ENCODE measurements at places on chromosomes 2 and 18. TPM values are rescaled to one million over a fixed set of nuclear protein-coding genes. Genes with fewer than 3 reads are reported as not detected.

Gene AGXT
- not detected for total RNA-seq

Gene ALPG
- total RNA-seq: not detected

Gene IGFBP5
- 206 TPM for total RNA-seq

Gene SCYGR5
- not detected for total RNA-seq

Gene CXCR4
- not detected for total RNA-seq

Gene UGT1A4
- not detected for total RNA-seq

Gene DLGAP1
- total RNA-seq: under 0.01 TPM

Gene VIL1
- total RNA-seq: under 0.01 TPM

Gene C2orf74
- total RNA-seq: 6.8 TPM

Gene DUSP19
- total RNA-seq: 2.4 TPM

Gene CAPG
- 262 TPM for total RNA-seq

Gene TMEM178A
- 0.24 TPM for total RNA-seq

Gene MC2R
- total RNA-seq: not detected

Gene MLPH
- total RNA-seq: 13.0 TPM

Gene UGT1A10
- not detected for total RNA-seq

Gene ETAA1
- 17.5 TPM for total RNA-seq

Gene OXER1
- 0.32 TPM for total RNA-seq

Gene ELOA2
- not detected for total RNA-seq

Gene LMAN2L
- 19.5 TPM for total RNA-seq

Gene NOL4
- under 0.01 TPM for total RNA-seq

Gene TXNDC2
- 0.12 TPM for total RNA-seq

Gene XIRP2
- not detected for total RNA-seq

Gene TSN
- 44.0 TPM for total RNA-seq

Gene TRIB2
- total RNA-seq: 58.4 TPM

Gene OTOS
- total RNA-seq: not detected

Gene CPO
- total RNA-seq: not detected

Gene CBLN2
- not detected for total RNA-seq

Gene ANKRD30BL
- total RNA-seq: not detected

Gene PLCL1
- 1.6 TPM for total RNA-seq

Gene BARD1
- total RNA-seq: 53.9 TPM

Gene RTP5
- not detected for total RNA-seq

Gene DUSP2
- 2.2 TPM for total RNA-seq

Gene GRHL1
- total RNA-seq: 0.36 TPM

Gene FEV
- not detected for total RNA-seq

Gene CHST9
- total RNA-seq: not detected

Gene IL36RN
- not detected for total RNA-seq

Gene CHRND
- not detected for total RNA-seq

Gene CAPN14
- 0.32 TPM for total RNA-seq

Gene ACMSD
- total RNA-seq: not detected

Measured in hair follicle dermal papilla cell (primary cell).